ENCODE measurements at places on chromosomes 11 and 22.

GRCh38 chr11:26731084-26731456, 9.2 kb upstream of the SLC5A12 start:
- H3K27me3 ChIP-seq, result no peaks in the 10 kb centered on the region
- H3K27ac ChIP-seq, result no peak overlapping the region
- no peaks in the 10 kb centered on the region for H3K4me1 ChIP-seq
- no peak overlapping the region for H3K4me3 ChIP-seq
- no peak for DNase-seq

- DNase-seq, result no peak
- H3K27ac ChIP-seq, result no peak overlapping the region
- H3K27me3 ChIP-seq, result peaks cover 3% of the 10 kb centered on the region
- H3K4me1 ChIP-seq, result no peaks in the 10 kb centered on the region
- no peak overlapping the region for H3K4me3 ChIP-seq
Measured at GRCh38 chr22:43825651-43826050, 13.5 kb upstream of the EFCAB6 start.

GRCh38 chr11:43989162-43989981, 46.9 kb downstream of the C11orf96 start:
- H3K27ac ChIP-seq, result no peak overlapping the region
- no peaks in the 10 kb centered on the region for H3K36me3 ChIP-seq
- H3K4me1 ChIP-seq, result no peaks in the 10 kb centered on the region
- H3K27me3 ChIP-seq, result peaks cover 2% of the 10 kb centered on the region
- no peak for DNase-seq

DNA sequence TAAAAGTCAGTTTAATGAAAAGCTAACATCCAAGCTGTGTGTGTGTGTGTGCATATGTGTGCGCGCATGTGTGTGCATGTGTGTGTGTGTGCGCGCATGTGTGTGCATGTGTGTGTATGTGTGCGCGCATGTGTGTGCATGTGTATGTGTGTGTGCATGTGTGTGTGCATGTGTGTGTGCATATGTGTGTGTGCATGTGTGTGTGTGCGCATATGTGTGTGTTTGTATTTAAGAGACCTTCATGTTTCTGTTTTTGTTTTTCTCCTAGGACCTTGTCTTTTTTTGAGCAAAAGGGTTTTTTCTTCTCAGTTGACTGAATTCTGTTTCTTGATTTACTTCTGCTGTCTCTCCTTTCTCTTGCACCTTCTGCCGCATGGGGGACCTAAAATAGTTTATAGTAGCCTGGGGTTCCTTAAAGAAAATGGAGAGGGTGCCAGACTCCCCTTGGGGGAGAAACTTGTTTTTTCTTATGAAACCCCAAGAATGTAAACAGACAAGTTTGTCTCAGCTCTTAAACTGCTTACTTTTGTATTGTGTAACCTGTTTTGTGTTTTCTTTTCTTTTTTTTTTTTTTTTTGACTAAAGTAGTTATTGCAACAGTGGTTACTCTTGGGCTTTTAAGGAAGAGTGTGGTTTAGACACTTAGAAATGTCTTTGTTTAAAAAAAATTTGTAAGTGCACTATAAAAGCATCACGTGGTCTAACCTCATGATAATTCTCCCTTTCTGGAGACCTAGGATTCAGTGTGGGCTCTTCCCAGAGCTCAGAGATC, 53.0 kb downstream of the OSBPL5 start:
- no peak overlapping the region for H3K4me3 ChIP-seq
- DNase-seq, result no peak
- H3K36me3 ChIP-seq, result peaks cover 17% of the 10 kb centered on the region
- H3K27ac ChIP-seq, result no peak overlapping the region
- peaks cover 4% of the 10 kb centered on the region for H3K27me3 ChIP-seq

DNA sequence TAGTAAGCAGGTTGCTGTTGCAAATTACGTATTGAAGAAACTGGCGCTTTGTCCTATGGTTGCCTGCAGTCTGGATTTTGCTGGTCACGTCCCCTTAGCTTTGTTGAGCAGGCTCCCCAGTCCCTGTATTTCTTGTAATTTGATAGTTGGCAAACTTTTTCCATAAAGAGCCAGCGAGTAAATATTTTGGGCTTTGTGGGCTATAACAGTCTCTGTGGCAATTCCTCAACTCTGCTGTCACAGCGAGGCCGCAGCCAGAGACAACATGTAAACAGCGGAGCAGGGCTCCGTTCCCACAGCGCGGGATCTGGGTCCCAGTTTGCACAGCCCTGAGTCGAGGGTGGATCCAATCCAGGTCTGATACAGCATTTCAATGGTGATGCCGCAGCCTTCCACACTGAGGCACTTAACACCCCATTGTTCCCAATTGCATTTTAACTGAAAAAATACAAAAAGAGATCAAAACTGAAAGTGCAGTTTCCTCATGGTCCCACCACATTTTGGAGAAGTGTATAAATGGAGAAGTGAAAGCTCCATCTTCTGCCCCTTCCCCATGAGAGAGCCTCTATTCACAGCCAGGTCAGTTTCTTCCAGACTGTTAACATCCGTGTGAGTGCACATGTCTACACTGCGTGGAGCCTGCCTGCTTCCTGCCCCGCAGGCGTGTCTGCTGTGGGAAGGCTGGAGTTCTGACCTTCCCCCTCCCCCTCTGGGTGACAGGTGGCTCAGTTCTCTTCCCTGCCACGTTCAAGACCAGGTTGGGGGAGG, 89.1 kb downstream of the RPS6KA4 start:
- DNase-seq, result no peak
- peak overlapping the region; percentile 13 for H3K4me3 ChIP-seq
- no peaks in the 10 kb centered on the region for H3K36me3 ChIP-seq
- H3K27me3 ChIP-seq, result peaks cover 21% of the 10 kb centered on the region
- no peak overlapping the region for H3K27ac ChIP-seq

Measured in activated CD8-positive, alpha-beta T cell treated with anti-CD3 and anti-CD28 coated beads, Interleukin-2, amount 10 ng/mL, durations not matched to agents 7 days and 5 days (primary cell).